ENCODE measurements at places on chromosomes 2 and 18.

GRCh38 chr2:184577743-184578142 is 20.6 kb upstream of the ZNF804A start:
- DNase-seq: peak; percentile 63

DNA sequence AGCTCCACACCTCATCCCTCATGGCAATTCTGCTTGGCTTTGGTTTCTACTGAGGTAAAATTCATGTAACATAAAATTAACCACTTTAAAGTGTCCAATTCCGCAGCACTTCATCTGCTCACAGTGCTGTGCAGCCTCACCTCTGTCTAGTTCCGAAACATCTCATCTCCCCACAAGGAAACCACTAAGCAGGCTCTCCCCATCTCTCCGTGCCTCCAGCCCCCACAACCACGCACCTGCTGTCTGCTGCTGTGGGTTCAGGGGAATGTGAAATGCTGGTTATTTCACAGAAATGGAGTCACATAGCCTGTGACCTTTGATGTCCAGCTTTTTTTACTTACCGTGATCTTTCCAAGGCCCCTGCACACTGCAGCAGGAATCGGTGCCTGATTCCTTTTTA is 7.7 kb upstream of the GPC1 start:
- DNase-seq: no peak

GRCh38 chr2:220857368-220857767 is 714.7 kb downstream of the EPHA4 start:
- DNase-seq: no peak

- DNase-seq: no peak
These were observed 124.1 kb upstream of the XIRP2 start for GRCh38 chr2:166764216-166764615.

DNA sequence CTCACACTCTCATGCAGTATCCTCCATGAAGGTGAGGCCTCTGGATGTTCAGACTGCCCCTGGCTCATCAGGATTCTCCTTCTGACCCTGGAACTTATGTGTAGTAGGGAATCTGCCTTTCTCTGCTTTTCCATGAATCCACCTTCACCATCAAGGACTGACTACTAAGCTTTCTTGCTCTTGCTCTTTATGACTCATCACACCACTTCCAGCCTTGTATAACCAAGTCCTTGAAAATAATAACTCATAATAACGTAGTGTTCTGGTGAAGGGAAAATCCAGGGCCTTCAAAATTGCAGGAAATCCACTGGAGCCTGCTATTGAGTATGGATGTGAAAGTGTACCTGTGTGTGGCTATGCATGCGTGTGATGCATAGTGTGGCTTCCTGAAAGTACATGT is 11.3 kb upstream of the KCNS3 start:
- no peak for DNase-seq

DNA sequence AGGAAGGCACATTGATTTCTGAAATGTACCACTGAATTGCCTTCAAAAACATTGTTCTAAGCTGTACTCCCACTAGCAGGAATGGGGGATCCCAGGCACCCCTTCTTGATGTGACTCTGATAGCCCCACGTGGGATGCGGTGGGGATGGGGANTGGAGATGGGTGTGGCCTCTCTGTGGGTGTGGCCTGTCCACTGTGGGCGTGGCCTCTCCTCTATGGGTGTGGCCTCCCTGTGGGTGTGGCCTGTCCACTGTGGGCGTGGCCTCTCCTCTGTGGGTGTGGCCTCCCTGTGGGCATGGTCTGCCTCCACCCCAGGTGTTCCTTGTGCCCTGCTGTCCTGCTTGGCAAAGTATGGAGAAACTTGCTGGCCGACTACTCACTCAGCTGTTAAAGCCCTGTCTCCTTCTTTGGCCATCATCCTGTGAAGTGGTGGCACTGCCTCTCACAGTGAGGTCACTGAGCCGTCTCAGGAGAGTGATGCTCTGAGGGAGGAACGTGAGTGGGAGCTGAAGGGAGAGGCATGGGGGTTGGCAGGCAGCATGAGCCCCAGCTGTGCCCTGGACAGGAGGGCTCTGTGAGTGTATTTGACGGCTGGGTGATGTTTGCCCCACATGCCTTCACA is 6.7 kb upstream of the PARD6G start:
- peak; percentile 31 for DNase-seq

GRCh38 chr18:48085781-48086487 is 155.5 kb upstream of the SMAD2 start:
- no peak for DNase-seq

- no peak for DNase-seq
These were observed 169.3 kb downstream of the SETBP1 start for GRCh38 chr18:44850001-44850400.

DNA sequence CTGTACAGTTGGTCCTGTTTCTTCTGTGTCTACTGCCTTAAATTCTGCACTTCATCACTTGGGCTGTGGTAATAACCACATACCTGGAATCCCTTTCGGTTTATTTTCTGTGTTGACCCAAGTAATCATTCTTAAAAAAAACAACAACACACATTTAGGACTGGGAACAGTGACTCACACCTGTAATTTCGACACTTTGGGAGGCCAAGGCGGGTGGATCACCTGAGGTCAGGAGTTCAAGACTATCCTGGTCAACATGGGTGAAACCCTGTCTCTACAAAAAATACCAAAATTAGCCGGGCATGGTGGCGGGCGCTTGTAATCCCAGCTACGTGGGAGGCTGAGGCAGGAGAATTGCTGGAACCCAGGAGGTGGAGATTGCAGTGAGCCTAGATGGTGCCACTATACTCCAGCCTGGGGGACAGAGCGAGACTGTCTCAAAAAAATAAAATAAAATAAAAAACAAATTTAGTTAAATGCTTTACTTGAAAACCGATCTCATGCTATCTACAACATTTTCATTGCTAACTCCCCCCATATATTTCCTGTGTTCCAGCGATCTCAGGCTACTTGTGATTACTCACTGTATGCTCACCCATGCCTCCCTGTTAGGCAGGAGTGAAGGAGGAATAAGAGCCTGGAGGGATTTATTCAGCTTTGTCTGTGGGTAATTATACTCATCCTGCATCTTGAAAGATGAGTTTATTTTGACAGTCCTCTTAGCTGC is 18.2 kb downstream of the ACSL3 start:
- no peak for DNase-seq

DNA sequence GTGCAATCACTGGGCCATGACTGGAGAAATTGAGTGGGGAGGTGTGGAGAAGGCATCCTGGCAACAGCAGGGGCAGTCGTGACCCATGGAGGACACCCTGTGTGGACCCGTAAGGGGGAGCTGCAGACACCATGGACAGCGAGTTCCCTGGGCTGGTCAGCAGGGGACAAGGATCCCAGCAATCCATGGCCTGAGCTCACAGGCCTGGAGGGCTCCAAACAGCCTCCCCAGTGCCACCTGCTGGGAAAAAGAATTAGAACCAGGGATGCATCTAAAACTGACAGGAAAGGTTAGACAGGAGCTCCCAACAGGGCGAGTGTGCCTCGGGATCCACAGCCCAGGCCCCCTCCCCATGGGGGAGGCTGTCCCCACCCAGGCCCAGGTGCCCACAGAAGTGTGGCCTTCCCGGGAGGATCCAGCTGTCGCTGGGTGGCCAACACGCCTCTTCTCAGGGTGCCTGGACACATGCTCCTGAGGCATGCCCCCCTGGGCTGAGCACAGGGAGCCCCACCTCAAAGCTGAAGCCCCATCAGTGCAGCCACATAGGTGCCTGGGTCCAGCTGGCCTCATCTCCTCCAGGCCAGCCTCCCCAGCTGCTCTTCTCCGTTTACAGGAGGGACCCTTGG is 20.5 kb upstream of the KIF1A start:
- DNase-seq: peak; percentile 59

Data from suppressor macrophage treated with lipopolysaccharide for 1 hour (primary cell).